Fibroblast of the aortic adventitia (primary cell): ENCODE measurements at places on chromosomes 6 and 20.

- DNase-seq, result peak; percentile 90
These were observed 24.3 kb downstream of the TOP1 start for GRCh38 chr20:41052742-41053419.

DNA sequence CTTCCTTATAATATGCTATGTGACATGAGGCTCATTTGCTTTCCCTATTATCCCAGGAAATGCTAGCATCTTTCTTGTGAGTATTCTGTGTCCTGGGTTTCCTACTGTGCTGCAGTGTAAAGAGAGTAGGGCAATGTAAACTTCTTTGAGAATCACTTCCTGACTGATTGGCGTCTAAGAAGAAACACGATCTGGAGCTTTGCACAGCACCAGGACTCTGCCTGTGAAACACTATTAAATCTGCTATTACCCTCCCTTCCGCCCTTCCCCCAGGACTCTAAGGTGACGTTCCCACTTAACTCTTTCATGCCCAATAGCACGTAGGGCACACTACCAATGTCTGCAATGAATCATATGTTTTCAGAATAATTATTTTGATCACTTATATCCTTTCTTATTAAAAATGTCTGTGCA, 607.3 kb upstream of the CITED2 start:
- DNase-seq, result peak; percentile 50

DNA sequence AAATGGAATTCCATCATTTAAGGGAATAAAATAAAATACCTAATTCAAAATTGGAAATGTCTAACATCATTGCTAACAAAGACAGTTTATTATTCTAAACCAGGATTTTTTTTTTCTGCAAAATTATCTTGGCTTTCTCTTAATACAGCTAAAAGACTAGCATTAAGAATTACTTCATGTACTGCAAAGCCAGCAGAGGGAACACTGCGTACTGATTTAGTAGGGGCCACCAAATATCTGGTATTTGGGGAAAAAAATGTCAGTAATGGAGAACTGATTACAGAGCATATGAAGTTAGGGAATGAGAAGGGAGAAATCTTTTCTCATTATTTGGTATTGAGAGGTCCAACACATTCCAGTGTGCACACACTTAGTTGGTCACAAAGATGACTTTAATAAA, 3.2 kb upstream of the SOX4 start:
- DNase-seq, result peak; percentile 16

DNA sequence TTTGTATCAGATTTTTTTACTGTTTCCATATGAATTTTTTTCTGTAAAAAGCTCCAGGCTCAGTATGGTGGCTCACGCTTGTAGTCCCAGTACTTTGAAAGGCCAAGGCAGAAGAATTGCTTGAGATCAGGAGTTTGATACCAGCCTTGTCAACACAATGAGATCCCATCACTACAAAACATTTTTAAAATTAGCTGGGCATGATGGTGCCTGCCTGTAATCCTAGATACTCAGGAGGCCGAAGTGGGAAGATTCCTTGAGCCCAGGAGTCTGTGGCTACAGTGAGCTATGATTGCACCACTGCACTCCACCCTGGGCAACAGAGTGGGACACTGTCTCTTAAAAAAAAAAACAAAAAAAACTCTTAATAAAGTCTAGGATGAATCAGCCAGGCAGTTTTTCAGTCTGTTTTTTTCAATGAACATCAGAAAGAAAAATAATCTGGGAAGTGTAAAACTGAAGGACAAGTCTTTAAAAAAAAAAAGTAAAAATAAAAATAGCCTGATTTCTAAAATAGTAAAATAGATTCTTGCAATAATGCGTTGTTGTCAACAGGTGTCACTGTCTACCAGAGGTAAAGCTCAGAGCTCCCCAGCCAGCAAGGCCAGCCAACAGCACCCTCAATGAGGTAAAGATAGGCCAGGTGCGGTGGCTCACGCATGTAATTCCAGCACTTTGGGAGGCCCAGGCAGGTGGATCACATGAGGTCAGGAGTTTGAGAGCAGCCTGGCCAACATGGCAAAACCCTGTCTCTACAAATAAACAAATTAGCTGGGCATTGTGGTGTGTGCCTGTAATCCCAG, 9.3 kb upstream of the ATG5 start:
- DNase-seq, result peak; percentile 68

GRCh38 chr20:58012731-58013510, 215.5 kb downstream of the ANKRD60 start:
- no peak for DNase-seq

DNA sequence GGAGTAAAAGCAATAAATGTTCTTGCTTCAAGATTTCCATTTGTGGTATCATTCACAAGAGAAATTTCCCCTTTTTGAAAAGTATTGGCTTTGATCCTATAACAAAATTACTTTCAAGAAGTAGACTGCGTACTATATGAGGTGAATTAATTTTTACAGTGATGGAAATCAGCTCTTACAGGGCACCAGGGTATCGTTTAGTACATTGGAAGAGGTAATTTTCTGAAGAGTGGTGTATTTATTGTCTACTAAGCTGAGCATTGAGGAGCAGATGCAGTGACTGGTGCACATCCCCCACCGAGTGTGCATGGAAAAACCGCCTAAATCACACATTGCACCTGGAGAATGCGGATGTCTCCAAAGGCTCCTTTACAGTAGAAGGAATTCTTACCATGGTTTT, 209.5 kb downstream of the SAMD5 start:
- no peak for DNase-seq

GRCh38 chr6:87702589-87702945, 534 bp upstream of the AKIRIN2 start:
- no peak for DNase-seq

DNA sequence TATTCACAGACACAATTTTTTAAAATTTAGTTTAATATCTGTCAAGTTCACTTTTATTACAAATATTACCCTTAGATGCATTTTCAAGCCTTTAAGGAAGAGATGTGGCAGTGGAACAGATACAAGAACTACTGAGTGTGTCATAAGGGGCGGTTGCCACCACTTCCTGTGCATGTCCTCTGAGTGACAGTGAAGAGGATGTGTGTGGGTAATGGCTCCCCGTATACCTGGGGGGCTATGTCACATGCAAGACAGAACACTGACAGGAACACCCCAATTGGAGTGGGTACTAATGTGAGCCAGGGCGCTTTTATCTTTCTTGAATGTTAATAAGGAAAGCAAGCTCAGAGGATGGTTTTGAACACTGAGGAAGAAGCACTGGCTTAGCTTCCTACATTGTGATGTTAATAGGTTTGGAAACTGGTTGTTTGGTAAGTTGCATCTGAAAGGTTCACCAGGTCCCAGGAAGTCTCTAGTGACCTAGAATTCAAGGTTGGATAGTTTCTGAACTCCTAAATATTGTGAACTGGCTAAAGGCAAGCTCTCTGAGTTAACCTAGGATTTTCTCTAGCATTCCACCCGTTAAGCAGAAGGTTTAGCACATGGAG, 83.4 kb upstream of the ASF1A start:
- DNase-seq, result no peak

- DNase-seq, result no peak
These were observed 3.0 kb downstream of the SRC start for GRCh38 chr20:37348792-37349516.

GRCh38 chr6:8639928-8640649, 204.7 kb upstream of the SLC35B3 start:
- DNase-seq, result no peak

DNA sequence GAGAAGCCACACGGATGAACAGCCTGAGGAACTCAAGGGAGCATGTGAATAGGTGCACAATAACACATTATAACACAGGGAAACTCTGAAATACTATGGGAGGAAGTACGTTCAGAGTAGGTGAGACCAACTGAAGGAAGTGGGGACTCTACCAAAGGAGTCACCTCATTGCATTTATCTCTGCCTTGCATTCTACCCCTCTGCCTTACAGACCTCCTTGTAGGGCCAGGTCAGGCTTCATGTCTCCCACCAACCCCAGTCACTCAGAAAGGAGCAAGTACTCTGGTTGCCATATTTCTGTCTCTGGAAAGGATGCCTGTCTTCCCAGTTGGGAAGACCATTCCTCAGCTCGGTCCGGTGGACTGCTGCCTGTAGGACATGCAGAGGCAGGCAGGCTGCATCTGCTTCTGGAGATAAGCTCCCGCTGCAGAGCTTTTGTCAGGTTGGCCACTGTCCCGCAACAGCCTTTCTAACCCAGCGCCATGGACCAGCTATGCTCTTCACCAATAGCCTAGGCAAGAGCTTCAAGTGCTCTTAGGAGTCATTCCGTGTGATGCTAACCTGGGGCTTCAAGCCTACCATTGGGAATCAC, 51.6 kb upstream of the ASIP start:
- no peak for DNase-seq

DNA sequence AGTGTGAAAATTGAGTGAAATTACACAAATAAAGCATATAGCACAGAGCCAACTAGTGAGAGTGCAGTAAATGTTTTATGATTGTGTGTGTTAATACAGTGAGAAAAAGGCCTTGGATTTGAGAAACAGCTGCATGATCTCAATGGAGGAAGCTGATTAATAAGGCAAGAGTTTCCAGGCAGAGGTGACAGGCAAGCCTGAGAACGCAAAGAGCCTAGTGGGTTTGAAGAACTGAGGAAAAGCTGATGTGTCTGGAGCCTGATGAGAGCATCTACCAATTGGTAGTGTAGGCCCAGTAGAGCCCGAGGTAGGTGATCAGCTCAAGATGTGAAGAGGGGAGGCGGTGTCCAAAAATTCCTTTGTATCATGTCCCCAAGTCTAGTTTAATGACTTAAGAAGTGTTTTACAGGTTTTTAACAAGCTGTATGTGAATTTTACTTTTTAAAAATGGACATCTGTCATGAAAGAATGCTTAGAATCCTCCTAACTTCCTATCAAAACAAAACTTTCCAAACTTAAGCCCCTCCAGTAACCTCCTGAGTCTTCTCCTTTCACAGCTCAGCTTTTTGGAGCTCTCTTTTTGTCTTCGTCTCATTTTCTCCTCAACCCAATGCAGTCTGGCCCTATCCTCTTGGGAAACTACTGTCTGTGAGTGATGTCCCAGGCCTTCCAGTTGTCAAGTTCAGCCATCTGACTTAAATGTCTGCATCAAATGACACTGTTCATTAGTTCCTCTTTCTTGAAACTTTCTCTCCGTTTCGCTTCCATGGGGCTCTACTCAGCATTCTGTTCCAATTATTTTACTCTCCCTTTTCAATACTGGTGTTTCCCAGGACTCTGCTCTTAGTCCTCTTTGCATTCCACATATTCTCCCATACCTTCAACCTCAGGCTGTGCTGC, 1.2 kb downstream of the CDC40 start:
- DNase-seq, result peak; percentile 12

DNA sequence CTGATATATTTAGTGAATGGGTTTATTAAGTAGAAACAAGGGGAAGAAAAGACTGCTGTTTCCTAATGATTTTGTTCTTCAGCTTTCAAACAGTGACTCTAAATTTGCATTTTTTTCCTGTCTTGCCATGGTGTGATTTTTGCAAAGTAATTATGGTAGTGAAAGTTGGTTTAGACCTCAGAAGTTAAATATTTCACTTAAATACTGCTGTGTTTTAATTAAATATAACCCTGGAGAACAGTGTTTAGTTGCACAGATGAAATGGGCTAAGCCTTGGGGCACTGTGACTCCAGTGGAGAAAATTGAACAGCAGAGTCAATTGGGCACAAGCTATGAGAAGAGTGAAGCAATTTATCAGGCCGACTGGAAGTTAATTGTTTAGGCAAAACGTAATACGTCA, 111.1 kb upstream of the MCHR2 start:
- no peak for DNase-seq

GRCh38 chr6:17930321-17930993, 57.0 kb downstream of the KIF13A start:
- DNase-seq, result peak; percentile 65

GRCh38 chr20:34522969-34523871, 7.0 kb downstream of the DYNLRB1 start:
- DNase-seq, result peak; percentile 86

GRCh38 chr6:12478921-12479320, 188.8 kb downstream of the EDN1 start:
- DNase-seq, result no peak

GRCh38 chr20:19498756-19499155, 259.3 kb upstream of the RIN2 start:
- DNase-seq, result no peak

DNA sequence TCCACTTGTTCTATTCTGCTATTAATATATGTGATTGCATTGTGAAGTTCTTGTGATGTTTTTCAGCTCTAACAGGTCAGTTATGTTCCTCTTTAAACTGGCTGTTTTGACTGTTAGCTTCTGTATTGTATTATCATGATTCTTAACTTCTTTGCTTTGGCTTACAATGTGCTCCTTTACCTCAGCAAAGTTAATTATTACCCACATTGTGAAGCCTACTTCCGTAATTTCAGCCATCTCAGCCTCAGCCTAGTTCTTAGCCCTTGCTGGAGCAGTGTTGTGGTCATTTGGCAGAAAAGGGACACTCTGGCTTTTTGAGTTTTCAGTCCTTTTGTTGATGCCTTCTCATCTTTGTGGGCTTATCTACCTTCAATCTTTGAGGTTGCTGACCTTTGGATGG, 440.2 kb downstream of the TBC1D32 start:
- no peak for DNase-seq

GRCh38 chr6:33211136-33211535, 2.8 kb downstream of the RING1 start:
- DNase-seq, result no peak

- peak; percentile 32 for DNase-seq
These were observed 191.4 kb downstream of the TENT5A start for GRCh38 chr6:81561071-81561564.

GRCh38 chr6:65776332-65776731, 69.3 kb upstream of the EYS start:
- DNase-seq, result no peak
